Cortex of kidney (tissue), 1 donor: ENCODE measurements at places on chromosomes 4 and X.

GRCh38 chr4:6368601-6369000, 99.0 kb downstream of the WFS1 start:
- no peak for DNase-seq

GRCh38 chr4:80206111-80206510, 8.8 kb downstream of the PRDM8 start:
- DNase-seq: no peak

DNA sequence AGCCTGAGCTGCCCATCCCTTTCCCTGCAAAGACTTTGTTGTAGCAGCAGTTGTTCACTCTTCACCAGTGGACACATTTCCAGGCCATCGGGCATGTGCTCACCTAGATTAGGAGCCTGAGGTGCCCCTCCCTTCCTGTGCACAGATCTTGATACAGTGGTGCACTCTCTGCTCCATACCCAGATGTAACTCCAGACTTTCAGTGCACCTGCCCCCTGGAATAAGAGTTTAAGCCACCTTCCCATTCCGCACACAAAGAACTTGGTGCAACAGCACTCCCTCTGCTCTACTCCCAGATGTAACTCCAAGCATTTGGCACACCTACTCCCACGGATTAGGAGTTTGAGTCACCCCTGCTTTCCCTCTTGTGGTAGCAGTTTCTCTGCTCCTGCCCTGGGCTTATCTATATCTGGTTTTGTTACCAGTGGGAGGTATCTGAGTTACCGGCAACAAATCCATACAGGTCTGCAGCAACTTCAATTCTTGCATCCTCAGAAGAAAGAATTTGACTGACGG, 36.0 kb upstream of the PLK4 start:
- DNase-seq: no peak

DNA sequence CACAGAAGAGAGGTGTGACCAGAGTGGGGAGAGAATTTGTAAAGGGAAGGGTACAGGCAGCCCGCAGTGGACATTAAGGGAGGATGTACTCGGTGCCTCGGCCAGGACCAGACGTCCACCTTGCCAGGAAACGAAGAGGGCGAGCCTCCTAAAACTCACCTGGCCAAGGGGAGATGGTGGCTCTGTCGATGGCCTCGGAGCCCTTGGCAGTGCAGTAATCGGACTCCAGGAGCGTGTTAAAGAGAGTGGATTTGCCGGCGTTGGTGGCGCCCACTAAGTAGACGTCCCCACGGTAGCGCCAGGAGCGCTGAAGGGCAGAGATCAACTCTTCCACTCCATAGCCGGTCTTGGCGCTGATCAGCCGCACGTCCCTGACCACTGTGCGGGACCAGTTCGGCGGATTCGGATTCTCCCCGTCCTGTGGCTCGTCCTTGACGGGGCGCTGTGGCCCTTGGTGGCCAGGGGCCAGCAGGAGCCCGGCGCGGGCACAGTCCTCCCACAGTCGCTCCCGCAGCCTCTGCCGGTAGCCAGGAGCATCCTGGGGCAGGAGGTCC, 1.0 kb downstream of the NOA1 start:
- no peak for DNase-seq
